Suppressor macrophage treated with lipopolysaccharide for 4 hours (primary cell): ENCODE measurements at places on chromosomes 12 and 14.

DNA sequence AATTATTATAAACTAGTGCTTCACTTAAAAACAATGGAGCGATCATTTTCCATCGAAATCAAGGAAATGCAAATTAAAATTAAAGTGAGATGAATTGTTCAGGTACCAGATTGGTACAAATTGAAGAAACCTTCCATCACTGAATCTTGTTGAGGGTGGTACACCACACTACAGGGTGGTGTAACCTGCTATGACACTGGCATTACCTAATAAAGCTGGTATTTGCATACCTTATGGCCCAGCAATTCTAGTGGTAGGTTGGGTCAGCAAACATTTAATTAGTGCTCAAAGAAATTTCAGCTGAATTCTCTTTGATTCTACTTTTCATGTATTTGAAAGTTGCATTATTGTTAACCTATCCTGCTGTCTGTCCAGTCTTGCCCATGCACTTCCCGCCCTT lies 9.2 kb downstream of the TIGAR start:
- no peak for DNase-seq

DNA sequence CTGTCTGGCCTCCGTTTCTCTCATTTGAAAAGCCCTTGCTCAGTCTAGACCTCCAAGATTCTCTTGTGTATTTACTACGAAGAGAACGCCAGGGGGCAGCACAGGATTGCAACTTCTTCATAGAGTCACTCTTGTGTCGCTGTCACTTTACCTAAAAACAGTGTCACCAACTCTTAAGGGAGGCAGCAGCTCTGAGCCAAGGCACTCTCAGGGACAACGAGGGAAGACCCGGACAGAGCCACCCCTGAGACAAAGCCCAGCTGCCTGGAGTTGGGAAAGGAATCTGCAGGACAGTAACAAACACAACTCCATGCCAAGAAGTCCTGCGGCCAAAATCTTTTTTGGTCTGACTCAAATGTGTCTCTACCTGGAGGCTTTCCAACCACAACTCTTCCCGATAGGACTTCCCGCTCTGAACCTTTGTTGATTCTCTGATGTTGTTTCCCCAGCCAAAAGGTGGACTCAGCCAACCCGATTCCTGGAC lies 9.6 kb upstream of the RPAP3 start:
- DNase-seq = peak; percentile 88

GRCh38 chr12:77522247-77522646 lies 308.4 kb upstream of the NAV3 start:
- DNase-seq = no peak

- peak; percentile 31 for DNase-seq
Measured at GRCh38 chr12:117850048-117850447, 118.7 kb downstream of the KSR2 start.

- no peak for DNase-seq
Measured at GRCh38 chr14:70776197-70776596, 33.1 kb downstream of the MAP3K9 start.
